ENCODE measurements at places on chromosomes 6 and 20.

GRCh38 chr6:107753778-107754177 is 70.3 kb downstream of the SCML4 start:
- no peak for DNase-seq

DNA sequence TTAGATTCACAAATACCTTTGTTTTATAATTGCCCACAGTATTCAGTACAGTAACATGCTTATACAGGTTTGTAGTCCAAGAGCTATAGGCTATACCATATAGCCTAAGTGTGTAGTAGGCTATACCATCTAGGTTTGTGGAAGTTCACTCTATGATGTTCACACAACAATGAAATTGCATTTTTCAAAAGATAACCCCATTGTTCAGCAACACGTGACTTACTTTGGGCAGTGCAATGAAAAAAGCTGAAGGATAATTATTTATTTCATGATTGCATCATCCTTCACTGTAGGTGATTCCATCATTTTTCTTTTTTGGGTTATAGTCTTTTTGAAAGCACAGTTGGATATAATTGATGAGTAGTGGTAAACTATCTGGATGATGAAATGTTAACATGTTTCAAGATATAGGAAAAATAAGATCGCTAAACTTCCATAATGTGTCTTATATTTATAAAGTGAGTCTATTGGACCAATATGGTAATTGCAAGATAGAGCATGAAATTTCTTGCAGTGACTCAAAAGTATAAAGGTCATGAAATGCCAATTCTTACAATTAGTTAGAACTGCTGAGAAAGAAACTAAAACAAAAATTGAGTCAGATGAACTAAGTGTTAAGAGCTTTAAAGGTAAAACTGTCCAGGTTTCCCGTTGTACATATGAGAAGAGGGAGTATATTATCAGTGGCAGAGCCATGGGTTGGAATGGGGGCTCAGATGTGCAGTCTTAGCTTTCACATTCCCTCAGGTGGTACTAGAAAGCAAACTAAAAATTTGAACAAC is 164.4 kb downstream of the ZFAND3 start:
- no peak for DNase-seq

GRCh38 chr6:95117236-95117635 is 460.1 kb upstream of the MANEA start:
- DNase-seq = no peak

DNA sequence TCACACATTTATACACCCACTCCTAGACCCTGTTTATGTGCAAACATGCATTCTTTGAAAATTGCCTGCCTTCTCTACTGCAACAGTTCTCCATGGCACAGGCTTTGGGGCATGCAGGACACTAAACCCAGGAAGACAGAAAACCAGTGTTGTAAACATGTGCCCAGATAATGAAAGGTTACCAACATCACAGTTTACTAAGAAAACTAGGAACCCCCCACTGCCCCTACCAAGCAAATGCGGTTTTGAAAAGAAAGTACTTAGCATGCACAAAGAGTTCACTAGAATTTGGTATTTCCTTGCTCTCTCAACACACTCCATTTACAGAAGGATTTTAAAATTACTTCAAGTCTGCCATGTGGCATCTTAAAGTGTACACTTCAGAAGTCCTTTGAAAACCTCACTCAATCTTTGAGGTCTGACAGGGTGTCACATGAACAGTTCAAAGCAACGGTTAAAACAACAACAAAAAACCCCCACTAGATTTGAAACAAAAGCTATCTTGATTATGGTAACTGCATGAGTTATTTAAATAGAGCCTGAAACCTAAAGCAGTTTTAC is 245.0 kb downstream of the GMPR start:
- no peak for DNase-seq

GRCh38 chr6:131914967-131915751 is 36.0 kb downstream of the CCN2 start:
- peak; percentile 78 for DNase-seq

DNA sequence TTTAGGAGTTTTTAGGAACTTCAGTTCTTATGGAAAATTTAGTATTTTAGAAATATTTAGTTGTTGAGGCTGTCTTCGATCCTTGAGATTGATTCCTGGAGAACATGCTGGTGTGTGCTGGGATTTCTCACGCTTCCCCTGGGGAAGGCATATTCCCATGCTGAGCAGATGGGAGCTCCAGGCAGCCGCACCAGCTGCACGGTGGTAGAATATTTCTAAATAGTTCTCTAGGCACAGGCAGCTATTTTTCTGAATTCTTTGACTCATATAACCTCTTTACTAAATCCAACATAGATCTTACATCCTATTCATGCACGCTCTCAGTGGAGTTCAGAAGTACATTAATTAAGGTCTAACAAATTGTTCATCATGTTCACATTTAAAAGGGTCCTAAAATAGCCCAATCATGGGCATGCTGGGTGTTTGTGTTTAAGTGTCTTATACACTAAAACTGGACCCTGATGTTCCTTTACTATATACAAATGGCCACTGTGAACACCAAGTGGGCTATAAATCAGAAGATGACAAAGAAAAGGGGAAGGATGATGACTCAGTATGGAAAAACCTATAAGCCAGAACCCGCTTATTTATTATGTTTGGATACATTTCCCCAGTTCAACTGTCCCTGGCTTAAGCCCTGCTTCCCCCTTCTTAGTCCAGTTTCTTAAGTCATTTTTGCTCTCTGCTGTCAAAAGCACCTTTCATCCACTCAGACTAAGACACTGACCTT is 138.5 kb downstream of the UST start:
- peak; percentile 90 for DNase-seq

- no peak for DNase-seq
Observed at GRCh38 chr20:32764005-32764960, 2.1 kb downstream of the DNMT3B start.

DNA sequence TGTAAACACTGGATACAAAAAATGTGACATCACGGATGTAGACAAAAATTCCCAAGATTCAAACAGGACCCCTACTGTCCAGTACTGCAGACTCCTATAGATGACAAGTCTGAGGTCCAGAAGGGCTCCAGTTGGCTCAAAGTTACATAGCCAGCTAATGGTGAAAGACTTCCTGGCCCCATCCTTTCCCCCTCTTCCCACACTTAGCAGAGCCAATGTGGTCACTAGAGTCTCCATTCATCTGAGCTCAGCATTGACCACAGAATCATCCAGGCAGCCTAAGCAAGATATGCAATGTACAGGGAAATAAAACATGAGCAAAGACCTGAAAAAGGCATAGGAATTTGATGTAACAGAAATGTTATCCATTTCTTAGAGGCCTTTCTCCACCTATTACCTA is 180.5 kb downstream of the ADAT2 start:
- peak; percentile 55 for DNase-seq

DNA sequence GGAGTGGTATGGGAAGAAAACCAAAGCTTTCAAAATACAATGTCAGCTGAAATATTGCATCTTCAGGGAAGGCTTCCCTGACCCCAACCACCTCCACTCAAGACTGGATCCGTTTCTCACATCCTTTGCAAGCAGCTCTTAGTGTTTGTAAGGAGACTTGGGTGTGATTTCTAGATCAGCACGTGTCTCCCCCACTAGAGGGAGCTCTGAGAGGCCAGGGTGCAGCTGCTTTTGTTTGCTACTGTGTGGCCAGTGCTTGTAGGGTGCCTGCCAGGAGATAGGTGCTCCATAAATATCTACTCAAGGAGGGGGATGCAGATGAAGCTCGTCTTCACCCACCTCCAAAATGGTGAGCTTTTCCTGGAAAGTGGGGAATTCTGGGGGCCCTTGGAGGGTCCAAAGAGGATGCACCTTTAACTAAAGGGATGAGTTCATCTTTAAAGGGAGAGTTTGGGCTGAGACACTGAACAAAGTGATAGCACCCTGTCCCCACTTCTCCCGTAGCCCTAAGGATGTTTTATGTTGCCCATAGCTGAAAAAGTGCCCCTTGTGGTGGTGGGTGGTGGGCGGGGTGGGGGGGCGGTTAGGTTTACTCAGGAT is 52.6 kb upstream of the MAFB start:
- DNase-seq = peak; percentile 16

GRCh38 chr20:59830665-59831023 is 102.8 kb downstream of the SYCP2 start:
- DNase-seq = no peak

- peak; percentile 92 for DNase-seq
Observed at GRCh38 chr6:113586413-113587077, 270.6 kb upstream of the MARCKS start.

DNA sequence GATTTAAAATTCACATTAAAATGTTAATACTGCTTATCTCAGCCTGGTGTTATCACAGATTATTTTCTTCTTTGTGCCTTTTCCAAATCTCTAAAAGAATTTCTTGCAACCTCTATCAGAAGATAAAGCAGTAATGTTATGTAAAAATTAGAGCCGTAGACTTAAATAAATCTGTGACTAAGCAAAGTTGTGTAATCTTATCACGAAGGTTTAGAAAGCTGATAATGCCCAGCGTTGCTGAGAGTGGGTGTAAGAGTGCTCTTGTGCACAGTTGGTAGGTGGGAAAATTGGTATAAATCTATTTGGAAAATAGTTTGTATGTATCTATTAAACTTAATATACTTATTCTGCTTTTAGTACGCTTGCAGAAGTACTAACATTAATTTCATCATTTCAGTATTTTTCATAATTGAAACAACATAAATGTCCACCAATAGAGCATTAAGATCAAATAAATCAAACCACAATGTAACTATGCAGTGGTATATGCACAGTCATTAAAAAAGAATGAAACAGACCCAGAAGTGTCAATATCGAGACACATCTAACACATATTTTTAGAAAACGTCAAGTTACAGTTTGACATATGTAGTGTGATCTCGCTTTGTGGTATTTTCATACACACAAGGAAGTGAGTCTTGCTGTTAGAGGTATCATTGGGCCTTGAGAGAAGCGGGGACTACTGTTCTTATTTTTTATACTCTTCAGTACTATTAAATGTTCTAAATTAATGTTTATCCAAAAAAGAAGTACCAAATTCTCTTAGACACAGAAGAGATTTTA is 54.4 kb upstream of the PBOV1 start:
- DNase-seq = no peak

GRCh38 chr6:21270636-21271201 is 322.8 kb upstream of the SOX4 start:
- DNase-seq = no peak

- no peak for DNase-seq
Observed at GRCh38 chr6:130864344-130864743, 37.1 kb downstream of the SMLR1 start.

DNA sequence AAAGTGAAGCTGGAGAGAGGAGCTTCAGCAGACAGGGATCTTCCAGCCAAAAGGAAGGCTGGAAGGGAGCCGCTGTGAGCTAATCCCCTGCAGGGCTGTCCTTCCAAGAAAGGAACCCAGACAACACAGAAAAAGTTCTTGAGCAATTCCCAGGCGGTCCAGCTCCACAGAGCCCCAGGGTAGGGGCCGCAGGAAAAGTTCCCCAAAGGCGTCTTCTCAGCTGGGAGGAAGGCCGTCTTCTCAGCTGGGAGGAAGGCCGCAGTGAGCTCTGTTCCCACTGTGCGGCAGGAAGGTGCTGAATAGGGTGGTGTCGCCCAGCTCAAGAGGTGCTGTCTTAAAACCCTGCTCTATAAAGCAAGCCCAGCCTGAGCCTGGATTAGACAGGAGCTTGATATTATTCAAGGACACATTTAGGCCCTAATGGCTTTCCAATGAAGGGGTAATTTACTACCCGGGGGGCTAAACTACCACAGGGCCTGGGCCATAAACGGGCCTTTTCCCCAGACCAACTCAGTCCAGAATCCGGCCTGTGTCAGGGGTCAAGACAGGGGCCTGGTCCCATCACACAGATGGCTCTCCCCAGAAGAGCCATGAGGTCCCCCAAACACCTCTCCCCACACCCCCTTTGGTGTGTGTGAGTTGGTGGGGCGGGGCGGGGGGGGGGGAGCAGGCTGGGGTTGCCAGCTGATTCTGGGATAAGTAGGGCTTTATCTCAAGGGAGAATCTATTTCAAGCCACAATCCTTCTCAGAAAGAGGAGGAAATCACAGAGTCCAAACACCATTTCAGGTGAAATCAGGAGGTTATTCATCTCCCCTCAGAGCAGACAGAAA is 103.6 kb downstream of the NOL4L start:
- no peak for DNase-seq

GRCh38 chr20:23081263-23081819 is 4.8 kb downstream of the CD93 start:
- no peak for DNase-seq

DNA sequence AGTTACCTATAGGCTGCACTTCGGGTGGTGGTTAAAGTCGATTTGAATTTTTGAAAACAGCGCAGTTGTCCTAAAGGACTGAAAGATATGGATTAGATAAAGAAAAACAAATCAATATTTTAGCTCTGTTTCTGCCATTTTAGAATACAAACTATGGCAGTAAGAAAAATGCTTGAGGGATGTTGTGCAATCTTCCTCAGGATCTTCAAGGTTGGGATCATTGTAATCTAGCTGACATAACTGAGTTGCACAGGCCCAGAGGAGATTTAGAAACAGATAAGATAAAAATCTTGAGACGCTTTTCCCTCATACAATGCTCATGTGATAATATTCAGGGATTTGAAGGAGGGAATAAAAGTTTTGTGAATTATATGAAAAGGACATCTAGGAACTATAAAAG is 926 bp downstream of the PEX3 start:
- no peak for DNase-seq

GRCh38 chr20:6142348-6142993 is 19.6 kb upstream of the FERMT1 start:
- peak; percentile 32 for DNase-seq

- no peak for DNase-seq
Observed at GRCh38 chr20:19652591-19653026, 105.4 kb upstream of the RIN2 start.

GRCh38 chr6:48144021-48144420 is 33.0 kb upstream of the PTCHD4 start:
- DNase-seq = no peak

DNA sequence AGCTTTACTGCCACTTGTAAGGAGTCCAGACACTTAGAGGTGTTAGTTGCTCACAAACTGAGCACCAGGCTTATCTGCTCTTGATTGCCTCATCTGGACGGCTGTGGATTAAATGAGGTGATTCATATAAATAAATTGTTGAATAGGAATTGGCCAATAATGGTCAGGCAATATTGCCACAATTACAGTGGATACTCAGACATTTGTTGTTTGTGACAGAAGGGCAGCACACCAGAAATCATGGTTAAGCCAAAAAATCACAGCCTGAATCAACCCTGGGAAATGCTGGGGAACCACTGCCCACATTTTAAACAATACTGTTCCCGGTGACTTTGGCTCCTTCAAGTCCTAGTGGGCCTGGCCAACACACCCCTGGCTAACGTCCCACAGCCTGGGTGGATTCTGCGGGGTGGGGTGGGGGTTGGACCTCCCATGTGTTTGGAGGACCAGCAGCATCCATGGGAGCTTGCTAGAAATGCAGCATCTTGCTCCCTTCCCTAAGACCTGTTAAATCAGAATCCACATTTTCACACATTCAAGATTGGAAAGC is 29.5 kb upstream of the SPDEF start:
- peak; percentile 72 for DNase-seq

DNA sequence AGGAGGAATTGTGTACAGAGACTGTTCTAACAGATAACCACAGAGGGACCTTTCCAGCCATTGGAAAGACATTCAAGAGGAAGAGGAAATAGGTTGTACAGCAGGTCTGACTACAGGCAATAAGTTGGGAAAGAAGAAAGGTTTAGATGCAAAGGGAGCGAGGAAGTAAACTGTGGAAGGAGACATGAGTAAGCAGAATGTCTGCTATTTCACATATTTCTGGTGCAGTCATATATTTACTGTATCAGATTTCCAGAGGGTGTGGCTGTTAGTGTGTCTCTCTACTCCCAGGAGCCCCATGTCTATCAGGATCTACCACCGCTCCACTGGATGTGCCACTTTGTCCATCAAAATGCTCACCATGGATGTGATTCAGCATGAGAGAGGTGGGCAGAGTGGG is 25.9 kb downstream of the MRS2 start:
- DNase-seq = peak; percentile 50

Measured in fibroblast of lung (primary cell).